Glutamatergic neuron (in vitro differentiated cells): ENCODE measurements at places on chromosomes 1 and 21. TPM values are rescaled to one million over a fixed set of nuclear protein-coding genes. Genes with fewer than 3 reads are reported as not detected.

Gene FCRL1
- total RNA-seq: not detected

Gene FAM177B
- not detected for total RNA-seq

Gene DENND1B
- total RNA-seq: 22.1 TPM

Gene LCE6A
- total RNA-seq: not detected

Gene RAB3B
- 12.9 TPM for total RNA-seq

Gene SPRR2G
- total RNA-seq: not detected

Gene TIMM17A
- 69.8 TPM for total RNA-seq

Gene CRABP2
- 2.4 TPM for total RNA-seq

Gene OR6N2
- not detected for total RNA-seq

Gene ADGRL4
- not detected for total RNA-seq

Gene AMY1B
- not detected for total RNA-seq

Gene FBXO42
- 27.7 TPM for total RNA-seq

DNA sequence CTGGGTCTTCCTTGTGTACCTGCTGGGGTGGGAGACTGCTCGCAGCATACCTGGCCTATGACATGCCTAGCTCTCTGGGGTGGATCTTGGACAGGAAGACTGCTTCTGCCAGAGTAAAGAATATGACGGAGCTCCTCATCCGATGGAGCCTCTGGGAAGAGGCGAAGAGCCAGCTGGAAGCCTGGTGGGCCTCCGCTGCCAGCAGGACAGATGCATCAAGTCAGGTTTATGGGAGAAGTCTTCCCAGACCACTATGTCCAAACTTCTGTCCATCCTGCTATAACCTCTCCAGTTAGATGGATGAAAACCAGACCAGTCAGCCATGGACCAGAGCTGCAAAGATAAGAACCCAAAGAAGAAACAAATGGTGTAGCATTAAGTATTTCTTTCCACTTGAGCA, 27.7 kb upstream of the NGF start:
- H3K36me3 ChIP-seq: peaks cover 19% of the 10 kb centered on the region
- DNase-seq: no peak
- no peak overlapping the region for H3K27ac ChIP-seq
- no peak overlapping the region for H3K4me3 ChIP-seq
- H3K4me1 ChIP-seq: peaks cover 1% of the 10 kb centered on the region

GRCh38 chr1:36910886-36911540, 123.3 kb downstream of the GRIK3 start:
- no peak for DNase-seq
- H3K27ac ChIP-seq: peak overlapping the region; percentile 98
- peaks cover 13% of the 10 kb centered on the region for H3K36me3 ChIP-seq
- H3K27me3 ChIP-seq: peaks cover 26% of the 10 kb centered on the region
- peaks cover 49% of the 10 kb centered on the region for H3K4me1 ChIP-seq

DNA sequence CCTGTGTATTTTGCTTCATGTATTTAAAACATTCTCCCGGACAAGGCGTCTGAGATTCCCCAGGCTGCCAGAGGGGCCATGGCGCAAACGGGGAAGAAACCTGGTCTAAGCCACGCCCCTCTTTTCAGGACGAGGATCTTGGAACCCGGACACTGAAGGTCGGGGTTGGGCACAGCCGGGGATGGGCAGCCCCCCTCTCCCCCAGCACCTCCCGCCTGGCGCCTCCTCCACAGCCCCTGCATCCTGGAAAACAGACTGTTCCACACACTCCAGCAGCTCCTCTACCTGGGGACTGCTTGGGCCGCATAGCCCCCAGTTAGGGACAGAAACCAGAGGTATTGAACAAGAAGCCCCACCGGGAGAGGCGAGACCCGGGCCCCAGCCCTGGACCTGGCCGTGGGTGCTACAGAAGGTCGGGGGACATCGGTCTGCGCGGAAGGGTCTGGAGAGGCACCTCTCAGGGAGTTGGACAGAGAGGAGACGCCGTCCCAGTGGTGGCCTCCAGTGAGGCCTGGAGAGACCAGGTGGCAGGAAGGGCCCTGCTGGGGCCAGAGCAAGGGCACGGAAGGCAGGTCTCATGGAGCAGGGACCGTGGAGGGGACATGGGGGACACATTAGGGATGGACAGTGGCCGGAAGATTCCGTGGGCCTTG, 5.4 kb downstream of the TP73 start:
- DNase-seq: peak; percentile 23
- H3K4me1 ChIP-seq: peaks cover 32% of the 10 kb centered on the region
- H3K27ac ChIP-seq: peak overlapping the region; percentile 88
- no peak overlapping the region for H3K4me3 ChIP-seq
- H3K27me3 ChIP-seq: peaks cover 13% of the 10 kb centered on the region

DNA sequence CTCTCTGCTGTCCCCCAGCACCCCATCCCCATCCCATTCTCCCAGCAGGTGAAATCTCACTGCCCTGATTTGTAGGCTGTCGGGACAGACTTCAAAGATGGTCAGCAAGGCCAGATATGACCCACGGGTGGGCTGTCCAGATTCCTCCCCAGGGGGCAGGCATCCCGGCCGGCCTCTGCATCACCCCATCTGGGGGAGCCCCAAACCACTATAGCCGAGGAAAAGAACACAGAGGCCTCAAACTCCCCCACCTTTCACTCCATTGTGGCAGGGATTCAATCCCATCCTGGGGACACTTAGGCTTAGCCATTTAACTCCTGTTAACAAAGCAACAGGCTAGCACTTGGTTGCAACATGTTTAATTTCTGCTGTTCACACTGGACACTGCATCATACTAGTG, 8.8 kb downstream of the MUL1 start:
- DNase-seq: no peak
- H3K27me3 ChIP-seq: peaks cover 5% of the 10 kb centered on the region
- no peaks in the 10 kb centered on the region for H3K36me3 ChIP-seq
- peaks cover 8% of the 10 kb centered on the region for H3K4me1 ChIP-seq
- no peak overlapping the region for H3K27ac ChIP-seq

GRCh38 chr21:41923631-41924367, 30.0 kb downstream of the C2CD2 start:
- H3K4me3 ChIP-seq: no peak overlapping the region
- peaks cover 5% of the 10 kb centered on the region for H3K4me1 ChIP-seq
- H3K36me3 ChIP-seq: no peaks in the 10 kb centered on the region
- H3K27ac ChIP-seq: no peak overlapping the region

DNA sequence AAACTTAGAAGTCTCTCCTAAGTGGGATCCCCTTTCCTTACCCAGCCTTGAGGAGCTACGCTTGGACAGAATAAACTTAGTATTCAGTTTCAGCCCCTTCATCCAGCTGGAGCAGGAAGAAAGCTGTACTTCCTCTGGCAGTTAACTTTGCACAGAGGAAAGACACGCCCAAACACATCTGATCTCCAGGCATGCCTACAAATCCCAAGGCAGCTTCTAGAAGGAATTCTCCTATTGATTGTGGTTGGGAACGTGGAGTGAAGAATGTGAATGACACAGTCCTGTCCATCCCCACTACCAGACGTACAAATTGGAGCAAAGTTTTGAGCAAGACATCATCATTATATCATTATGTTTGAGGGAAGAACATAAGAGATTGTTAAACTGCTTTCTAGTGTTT, 6.6 kb upstream of the AK4 start:
- H3K4me3 ChIP-seq: no peak overlapping the region
- no peaks in the 10 kb centered on the region for H3K36me3 ChIP-seq
- H3K27ac ChIP-seq: no peak overlapping the region
- no peak for DNase-seq
- peaks cover 5% of the 10 kb centered on the region for H3K4me1 ChIP-seq

GRCh38 chr1:68808351-68808750, 311.5 kb upstream of the DEPDC1 start:
- H3K27ac ChIP-seq: no peak overlapping the region
- H3K27me3 ChIP-seq: no peaks in the 10 kb centered on the region
- no peaks in the 10 kb centered on the region for H3K36me3 ChIP-seq
- H3K4me3 ChIP-seq: no peak overlapping the region

DNA sequence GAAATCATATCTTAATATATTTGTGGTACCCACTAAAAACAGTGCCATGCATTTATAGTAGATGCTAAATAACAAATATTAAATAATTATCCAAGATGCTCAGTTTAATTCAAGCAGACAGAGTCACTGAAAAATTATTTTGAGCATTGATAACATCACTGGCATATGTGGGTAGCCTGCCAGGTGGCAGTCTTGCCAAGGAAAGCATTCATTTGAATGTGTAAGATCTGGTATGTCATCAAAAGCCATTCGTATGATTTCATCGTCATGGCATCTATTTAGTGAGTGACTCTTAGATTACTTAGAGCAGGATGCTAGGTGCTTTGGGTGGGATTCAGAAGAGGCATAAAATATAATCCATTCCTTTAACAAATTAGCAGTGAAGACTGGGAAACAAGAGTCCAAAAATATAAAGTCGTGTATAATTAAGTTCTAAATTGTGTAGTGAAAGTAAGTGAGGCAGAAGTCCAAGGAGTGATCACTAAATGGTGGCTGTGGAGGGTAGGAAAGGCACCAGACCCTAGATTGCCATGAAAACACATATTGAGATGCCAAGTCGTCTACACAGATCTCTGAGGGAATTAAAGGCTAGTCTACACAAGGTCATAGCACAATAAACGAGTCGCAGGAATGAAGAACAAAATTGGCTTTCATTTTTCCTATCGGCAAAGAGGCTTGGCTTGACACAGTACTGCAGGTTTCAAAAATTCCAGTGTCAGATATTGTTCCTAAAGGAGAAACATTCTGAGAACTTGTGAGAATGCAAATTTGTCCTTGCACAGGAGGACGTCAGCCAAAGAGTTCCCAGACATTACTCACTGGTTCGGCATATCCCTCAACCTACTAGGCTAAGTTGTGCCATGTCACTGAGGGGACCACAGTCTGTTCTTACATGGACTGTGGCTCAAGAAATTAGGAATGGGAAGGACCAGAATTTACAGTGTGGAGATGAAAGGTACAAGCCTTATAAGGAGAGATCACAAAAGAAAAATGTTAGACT, 130.8 kb downstream of the LYPLAL1 start:
- H3K4me1 ChIP-seq: no peaks in the 10 kb centered on the region
- no peaks in the 10 kb centered on the region for H3K27me3 ChIP-seq
- no peak for DNase-seq
- H3K27ac ChIP-seq: no peak overlapping the region
- peaks cover 7% of the 10 kb centered on the region for H3K36me3 ChIP-seq

- no peak overlapping the region for H3K4me3 ChIP-seq
- no peaks in the 10 kb centered on the region for H3K36me3 ChIP-seq
- no peak overlapping the region for H3K27ac ChIP-seq
These were observed 226.5 kb downstream of the SMYD3 start for GRCh38 chr1:246280551-246280950.

DNA sequence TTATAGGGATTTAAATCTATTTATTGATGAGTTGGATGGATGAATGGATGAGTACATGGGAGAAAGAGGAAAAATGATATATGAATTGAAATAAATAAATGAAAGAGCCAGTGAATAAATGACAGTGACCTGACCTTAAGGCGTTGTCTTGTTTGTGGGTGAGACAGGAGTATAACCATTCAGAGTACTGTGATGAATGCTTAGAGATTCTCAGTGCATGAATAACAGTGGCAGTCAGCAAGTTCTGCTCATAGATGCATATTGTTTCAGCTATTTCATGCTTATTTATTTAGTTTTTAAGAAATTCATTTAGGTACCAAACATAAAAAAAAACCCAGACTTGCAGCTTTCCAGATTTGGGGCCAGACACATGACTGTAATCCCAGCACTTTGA, 116.4 kb downstream of the FGGY start:
- DNase-seq: no peak
- no peaks in the 10 kb centered on the region for H3K4me1 ChIP-seq
- no peaks in the 10 kb centered on the region for H3K27me3 ChIP-seq
- no peak overlapping the region for H3K27ac ChIP-seq
- no peaks in the 10 kb centered on the region for H3K36me3 ChIP-seq

DNA sequence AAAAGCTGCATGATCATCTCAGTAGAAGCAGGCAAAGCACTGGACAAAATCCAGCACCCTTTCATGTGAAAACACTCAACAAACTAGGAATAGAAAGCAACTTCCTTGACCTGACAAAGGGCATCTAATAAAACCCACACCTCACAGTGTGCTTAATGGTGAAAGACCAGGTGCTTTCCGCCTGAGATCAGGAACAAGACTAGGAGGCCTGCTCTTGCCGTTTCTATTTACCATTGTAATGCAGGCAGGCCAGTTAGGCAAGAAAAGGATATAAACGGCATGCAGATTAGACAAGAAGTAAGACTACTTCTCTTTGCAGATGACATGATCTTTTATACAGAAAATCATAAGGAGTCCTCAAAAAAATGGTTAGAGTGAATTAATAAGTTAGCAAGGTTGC, 37.2 kb downstream of the SLC37A1 start:
- H3K27ac ChIP-seq: no peak overlapping the region
- H3K4me3 ChIP-seq: no peak overlapping the region
- DNase-seq: no peak
- H3K36me3 ChIP-seq: peaks cover 37% of the 10 kb centered on the region
- H3K4me1 ChIP-seq: peaks cover 10% of the 10 kb centered on the region

- H3K27me3 ChIP-seq: peaks cover 3% of the 10 kb centered on the region
- no peaks in the 10 kb centered on the region for H3K36me3 ChIP-seq
- H3K4me3 ChIP-seq: no peak overlapping the region
These were observed 8.7 kb downstream of the CD247 start for GRCh38 chr1:167509587-167509986.

GRCh38 chr1:160578175-160578524, 1.1 kb downstream of the CD84 start:
- H3K36me3 ChIP-seq: no peaks in the 10 kb centered on the region
- H3K27ac ChIP-seq: no peak overlapping the region
- no peaks in the 10 kb centered on the region for H3K27me3 ChIP-seq
- no peak overlapping the region for H3K4me3 ChIP-seq

GRCh38 chr21:45523411-45524101, 18.7 kb downstream of the SLC19A1 start:
- H3K4me1 ChIP-seq: no peaks in the 10 kb centered on the region
- no peak overlapping the region for H3K4me3 ChIP-seq
- peaks cover 44% of the 10 kb centered on the region for H3K36me3 ChIP-seq
- DNase-seq: peak; percentile 15
- H3K27ac ChIP-seq: no peak overlapping the region

GRCh38 chr21:29943885-29944284, 4.1 kb upstream of the GRIK1 start:
- peaks cover 8% of the 10 kb centered on the region for H3K4me1 ChIP-seq
- DNase-seq: no peak
- H3K4me3 ChIP-seq: no peak overlapping the region
- H3K27me3 ChIP-seq: peaks cover 6% of the 10 kb centered on the region
- H3K27ac ChIP-seq: no peak overlapping the region

DNA sequence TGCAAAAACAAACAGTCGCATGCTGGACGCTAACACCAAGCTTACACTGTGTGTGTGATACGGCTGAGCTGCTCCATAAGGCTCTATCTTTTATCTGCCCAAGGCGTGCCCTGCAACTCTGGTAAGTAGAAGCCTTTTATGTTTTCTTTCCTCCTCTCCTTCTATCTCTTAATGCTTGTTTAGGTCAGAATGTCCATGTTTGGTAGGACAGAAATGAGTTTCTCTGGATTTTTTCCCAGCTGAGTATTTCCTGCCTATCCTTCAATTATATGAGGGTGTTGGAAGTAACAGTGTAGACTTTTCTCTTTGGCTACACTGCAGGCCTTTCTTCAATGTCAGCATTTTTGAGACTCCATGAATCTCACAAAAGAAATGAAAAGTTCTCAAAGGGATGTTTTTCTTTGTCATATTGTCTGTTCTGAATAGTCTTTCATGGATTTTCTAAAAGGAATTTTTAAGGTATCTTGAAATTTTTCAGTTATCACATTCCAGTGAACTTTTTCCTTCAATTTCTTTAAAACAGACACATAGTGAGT, 124.2 kb downstream of the MACF1 start:
- no peaks in the 10 kb centered on the region for H3K36me3 ChIP-seq
- DNase-seq: no peak
- H3K4me3 ChIP-seq: no peak overlapping the region
- peaks cover 1% of the 10 kb centered on the region for H3K27me3 ChIP-seq
